Hematopoietic multipotent progenitor cell treated with erythropoietin and hydrocortisone succinate and interleukin-3 and kit ligand, for 15 days (in vitro differentiated cells): ENCODE measurements at places on chromosomes 5 and 9.

DNA sequence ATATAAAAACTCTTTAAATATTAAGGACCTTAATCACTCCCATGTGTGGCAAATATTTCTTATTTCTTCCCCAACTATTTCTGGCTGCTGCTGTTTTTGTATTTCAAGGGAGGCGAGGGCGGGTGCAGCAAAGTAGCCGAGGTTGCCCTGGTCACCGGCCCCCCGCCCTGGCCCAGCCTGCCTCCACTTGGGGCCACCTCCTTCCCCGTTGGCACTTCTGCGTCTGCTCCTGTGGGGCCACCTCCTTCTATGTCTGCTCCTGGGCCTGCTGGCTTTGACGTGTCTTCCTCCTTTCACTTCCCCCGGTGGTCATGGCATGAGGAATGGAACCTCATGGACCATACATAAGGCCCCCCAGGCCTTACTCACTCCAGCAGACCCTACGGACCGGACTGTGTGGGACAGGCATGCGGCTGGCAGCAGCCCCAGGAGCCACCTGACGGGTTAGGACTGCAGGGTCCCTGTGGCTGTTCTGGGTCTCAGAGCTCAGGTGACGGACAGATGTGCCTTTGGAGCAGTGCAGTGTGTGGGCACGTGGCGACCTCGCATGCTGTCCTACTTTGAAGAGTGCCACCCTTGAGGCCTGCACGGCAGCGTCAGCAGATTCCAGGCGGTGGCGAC lies 5.8 kb upstream of the ENTPD8 start:
- DNase-seq: no peak

DNA sequence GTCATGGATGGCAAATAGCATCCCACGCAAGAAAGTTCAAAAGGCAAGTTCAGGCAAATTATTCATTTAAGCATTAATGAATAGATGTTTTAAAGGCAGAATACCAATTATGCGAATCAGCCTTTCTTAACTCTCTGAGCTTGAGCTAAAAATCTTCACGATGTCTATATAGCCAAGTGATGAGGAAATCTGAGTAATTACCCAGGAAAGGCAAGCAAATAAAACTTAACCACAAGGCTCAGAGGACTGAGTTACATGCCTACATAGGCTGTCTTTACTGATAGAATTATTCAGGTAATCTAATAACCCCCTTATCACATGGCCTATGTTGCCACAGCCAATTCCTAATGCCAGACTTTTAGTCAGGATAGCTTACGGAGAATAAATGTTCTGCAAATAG lies 120.8 kb upstream of the MTAP start:
- DNase-seq: no peak

DNA sequence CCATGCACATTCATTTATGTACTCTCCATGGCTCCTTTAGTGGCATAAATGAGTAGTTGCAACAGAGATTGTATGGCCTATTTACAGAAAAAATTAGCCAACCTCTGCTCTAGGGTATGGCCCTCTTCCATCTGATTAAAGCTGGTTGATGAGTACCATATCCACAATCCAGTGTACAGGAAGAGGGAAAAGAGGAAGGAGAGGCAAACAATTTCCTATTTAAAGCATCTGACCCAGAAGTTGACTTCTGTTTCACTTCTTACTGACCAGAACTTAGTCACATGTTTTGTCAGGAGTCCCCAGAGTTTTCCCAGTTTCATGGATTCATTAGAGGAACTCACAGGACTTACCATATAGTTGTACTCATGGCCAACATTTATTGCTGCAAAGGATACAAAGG lies 68.6 kb upstream of the STARD4 start:
- no peak for DNase-seq

DNA sequence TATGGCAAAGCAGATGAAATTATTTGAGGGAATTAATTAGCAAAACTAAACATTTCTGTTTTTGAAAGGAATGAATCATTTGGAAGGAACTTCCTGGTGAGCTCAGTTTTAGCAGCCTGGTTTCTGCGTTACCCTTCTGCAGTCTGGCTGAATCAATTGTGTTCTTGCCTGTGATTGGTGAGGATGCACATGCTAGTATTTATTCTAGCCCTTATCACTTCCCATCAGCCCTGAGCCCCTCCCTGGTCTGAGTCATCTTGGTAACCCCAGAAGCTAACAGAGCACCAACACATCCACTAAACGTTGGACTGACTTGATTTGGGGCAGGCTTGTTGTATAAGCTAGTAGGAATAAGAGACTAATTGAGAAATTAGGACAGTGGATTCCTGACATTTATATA lies 6.6 kb downstream of the TJP2 start:
- peak; percentile 85 for DNase-seq

- no peak for DNase-seq
Measured at GRCh38 chr5:110359221-110359620, 367.2 kb downstream of the TMEM232 start.
